ENCODE measurements at places on chromosomes 3 and 15. TPM values are rescaled to one million over a fixed set of nuclear protein-coding genes. Genes with fewer than 3 reads are reported as not detected.

- DNase-seq, result peak; percentile 65
- no peak overlapping the region for H3K27ac ChIP-seq
- no peak overlapping the region for H3K4me3 ChIP-seq
Measured at GRCh38 chr15:101455291-101456025, 34.0 kb downstream of the PCSK6 start.

DNA sequence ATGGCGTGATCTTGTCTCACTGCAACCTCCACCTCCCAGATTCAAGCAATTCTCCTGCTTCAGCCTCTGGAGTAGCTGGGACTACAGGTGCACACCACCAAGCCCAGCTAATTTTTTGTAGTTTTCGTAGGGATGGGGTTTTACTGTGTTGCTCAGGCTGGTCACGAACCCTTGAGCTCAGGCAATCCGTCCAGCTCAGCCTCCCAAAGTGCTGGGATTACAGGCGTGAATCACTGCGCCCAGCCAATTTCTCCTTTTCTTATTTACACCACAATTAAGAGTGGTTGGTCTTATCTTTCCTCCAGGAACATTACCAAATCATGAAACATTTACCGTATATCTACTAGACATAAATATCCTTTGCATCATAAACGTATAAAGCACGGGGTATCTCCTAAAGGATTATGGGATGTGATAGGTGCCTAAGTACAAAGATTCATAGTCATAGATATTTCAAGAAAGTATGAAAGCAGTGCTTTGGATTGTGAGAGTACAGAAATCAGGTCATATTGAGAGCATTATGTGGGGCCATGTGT lies 194.5 kb downstream of the RBMS3 start:
- H3K27ac ChIP-seq, result no peak overlapping the region
- H3K4me1 ChIP-seq, result peaks cover 6% of the 10 kb centered on the region
- H3K27me3 ChIP-seq, result no peaks in the 10 kb centered on the region
- DNase-seq, result no peak

Gene STAC
- total RNA-seq, result 10.9 TPM

DNA sequence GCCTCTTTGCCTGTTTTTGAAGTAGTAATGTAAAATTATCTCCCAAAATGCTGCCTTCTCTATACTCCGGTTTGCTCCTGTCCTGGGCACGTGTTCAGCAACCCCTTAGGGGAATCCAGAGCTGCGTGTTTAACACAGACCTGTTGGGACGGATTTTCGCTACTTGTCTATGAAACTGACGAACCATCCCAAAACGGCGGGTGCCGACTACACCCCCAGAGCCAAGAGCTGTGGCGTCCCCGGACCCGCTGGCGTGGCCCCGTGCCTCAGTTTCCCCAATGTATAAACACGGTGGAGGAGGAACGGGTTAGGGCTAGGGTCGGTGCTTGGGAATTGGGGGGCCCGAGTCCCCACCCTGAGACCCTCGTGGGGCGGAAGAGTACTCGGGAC lies 473 bp downstream of the FHIT start:
- H3K4me1 ChIP-seq, result no peaks in the 10 kb centered on the region
- H3K27ac ChIP-seq, result no peak overlapping the region
- H3K36me3 ChIP-seq, result no peaks in the 10 kb centered on the region
- DNase-seq, result peak; percentile 50
- no peaks in the 10 kb centered on the region for H3K27me3 ChIP-seq

DNA sequence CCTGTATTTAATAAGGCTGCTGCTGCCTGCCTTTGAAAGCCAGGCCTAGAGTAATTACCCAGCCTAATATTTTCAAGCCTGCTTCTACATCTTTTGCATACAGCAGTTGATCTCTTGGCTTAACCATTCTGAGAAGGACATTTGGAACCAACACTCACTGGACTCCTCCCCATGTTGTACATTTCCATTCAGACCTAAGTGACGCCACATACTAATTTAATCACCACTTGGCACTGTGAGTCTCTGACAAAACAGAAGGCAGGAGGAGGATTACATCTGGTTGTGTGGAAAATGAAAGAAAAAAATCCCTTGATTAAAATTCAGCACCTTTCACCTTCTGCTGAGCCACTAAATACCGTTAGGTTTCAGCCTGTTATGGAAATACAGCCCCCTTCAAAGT lies 102.2 kb upstream of the ARRDC4 start:
- no peak for DNase-seq
- no peaks in the 10 kb centered on the region for H3K4me1 ChIP-seq
- no peak overlapping the region for H3K4me3 ChIP-seq
- no peak overlapping the region for H3K27ac ChIP-seq
- no peaks in the 10 kb centered on the region for H3K36me3 ChIP-seq

- no peaks in the 10 kb centered on the region for H3K27me3 ChIP-seq
- DNase-seq, result peak; percentile 45
- no peak overlapping the region for H3K4me3 ChIP-seq
- peaks cover 10% of the 10 kb centered on the region for H3K4me1 ChIP-seq
- no peak overlapping the region for H3K27ac ChIP-seq
- no peaks in the 10 kb centered on the region for H3K36me3 ChIP-seq
Measured at GRCh38 chr15:98120561-98120960, 160.1 kb downstream of the ARRDC4 start.
